ENCODE measurements at places on chromosomes 12 and 14. TPM values are rescaled to one million over a fixed set of nuclear protein-coding genes. Genes with fewer than 3 reads are reported as not detected.

Gene KLRC2
- polyA plus RNA-seq: 13.3 TPM

- H3K4me3 ChIP-seq: no peak overlapping the region
- H3K27ac ChIP-seq: no peak overlapping the region
- no peak for DNase-seq
- no peaks in the 10 kb centered on the region for H3K36me3 ChIP-seq
- H3K27me3 ChIP-seq: no peaks in the 10 kb centered on the region
Observed at GRCh38 chr14:75979648-75980565, 1.9 kb downstream of the TGFB3 start.

Gene NUP107
- 25.3 TPM for polyA plus RNA-seq

- H3K4me3 ChIP-seq: no peak overlapping the region
- H3K27ac ChIP-seq: no peak overlapping the region
- H3K4me1 ChIP-seq: no peaks in the 10 kb centered on the region
- peaks cover 51% of the 10 kb centered on the region for H3K36me3 ChIP-seq
Observed at GRCh38 chr12:68821357-68822188, 13.6 kb downstream of the MDM2 start.

Gene DCAF11
- 83.9 TPM for polyA plus RNA-seq

DNA sequence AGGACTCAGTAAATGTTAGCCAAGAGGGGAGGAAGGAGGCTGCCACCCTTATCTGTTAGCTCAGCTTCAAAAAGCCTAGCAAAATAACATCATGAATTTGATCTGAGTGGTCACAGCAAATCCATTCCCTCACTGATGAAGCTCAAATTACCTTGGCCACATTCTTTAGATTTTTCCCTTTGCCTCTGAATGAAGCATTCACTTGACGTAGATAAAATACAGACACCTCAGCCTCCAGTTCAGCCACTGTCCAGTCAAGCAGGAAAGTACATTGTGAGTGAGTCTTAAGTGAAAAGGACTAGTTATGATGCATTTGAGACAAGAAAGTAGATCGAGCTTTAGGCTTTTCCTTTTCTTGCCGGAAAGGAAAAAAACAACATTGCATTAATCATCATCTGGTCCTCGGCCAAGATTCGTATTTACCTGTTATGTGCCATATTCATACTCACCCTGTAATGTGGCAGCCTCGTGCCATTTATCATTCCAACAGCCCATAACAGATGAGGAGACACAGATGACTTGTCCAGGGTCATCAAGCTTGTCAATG, 146.5 kb downstream of the ETV6 start:
- peaks cover 15% of the 10 kb centered on the region for H3K4me1 ChIP-seq
- H3K27ac ChIP-seq: no peak overlapping the region
- no peaks in the 10 kb centered on the region for H3K36me3 ChIP-seq
- no peak overlapping the region for H3K4me3 ChIP-seq
- no peak for DNase-seq

- H3K4me3 ChIP-seq: no peak overlapping the region
- no peaks in the 10 kb centered on the region for H3K4me1 ChIP-seq
- no peak overlapping the region for H3K27ac ChIP-seq
- no peaks in the 10 kb centered on the region for H3K27me3 ChIP-seq
Observed at GRCh38 chr12:120735181-120735580, 9.6 kb downstream of the ACADS start.

GRCh38 chr12:90174956-90175355, 466.3 kb upstream of the ATP2B1 start:
- no peaks in the 10 kb centered on the region for H3K4me1 ChIP-seq
- H3K36me3 ChIP-seq: no peaks in the 10 kb centered on the region
- H3K27me3 ChIP-seq: no peaks in the 10 kb centered on the region
- no peak overlapping the region for H3K4me3 ChIP-seq

GRCh38 chr12:131752451-131752850, 41.6 kb downstream of the SFSWAP start:
- H3K4me1 ChIP-seq: no peaks in the 10 kb centered on the region
- no peak for DNase-seq
- no peak overlapping the region for H3K27ac ChIP-seq
- H3K36me3 ChIP-seq: peaks cover 41% of the 10 kb centered on the region
- H3K27me3 ChIP-seq: no peaks in the 10 kb centered on the region

- H3K27ac ChIP-seq: no peak overlapping the region
- no peaks in the 10 kb centered on the region for H3K36me3 ChIP-seq
- no peaks in the 10 kb centered on the region for H3K27me3 ChIP-seq
- peaks cover 7% of the 10 kb centered on the region for H3K4me1 ChIP-seq
Observed at GRCh38 chr14:89378119-89378518, 38.9 kb downstream of the FOXN3 start.

- DNase-seq: no peak
- no peaks in the 10 kb centered on the region for H3K36me3 ChIP-seq
- no peak overlapping the region for H3K27ac ChIP-seq
- no peak overlapping the region for H3K4me3 ChIP-seq
- no peaks in the 10 kb centered on the region for H3K27me3 ChIP-seq
Observed at GRCh38 chr12:27705263-27705662, 5.4 kb upstream of the MRPS35 start.

Gene MYF6
- not detected for polyA plus RNA-seq

GRCh38 chr12:67354966-67355365, 85.8 kb downstream of the CAND1 start:
- DNase-seq: no peak
- H3K4me3 ChIP-seq: no peak overlapping the region
- no peaks in the 10 kb centered on the region for H3K27me3 ChIP-seq
- H3K36me3 ChIP-seq: no peaks in the 10 kb centered on the region

DNA sequence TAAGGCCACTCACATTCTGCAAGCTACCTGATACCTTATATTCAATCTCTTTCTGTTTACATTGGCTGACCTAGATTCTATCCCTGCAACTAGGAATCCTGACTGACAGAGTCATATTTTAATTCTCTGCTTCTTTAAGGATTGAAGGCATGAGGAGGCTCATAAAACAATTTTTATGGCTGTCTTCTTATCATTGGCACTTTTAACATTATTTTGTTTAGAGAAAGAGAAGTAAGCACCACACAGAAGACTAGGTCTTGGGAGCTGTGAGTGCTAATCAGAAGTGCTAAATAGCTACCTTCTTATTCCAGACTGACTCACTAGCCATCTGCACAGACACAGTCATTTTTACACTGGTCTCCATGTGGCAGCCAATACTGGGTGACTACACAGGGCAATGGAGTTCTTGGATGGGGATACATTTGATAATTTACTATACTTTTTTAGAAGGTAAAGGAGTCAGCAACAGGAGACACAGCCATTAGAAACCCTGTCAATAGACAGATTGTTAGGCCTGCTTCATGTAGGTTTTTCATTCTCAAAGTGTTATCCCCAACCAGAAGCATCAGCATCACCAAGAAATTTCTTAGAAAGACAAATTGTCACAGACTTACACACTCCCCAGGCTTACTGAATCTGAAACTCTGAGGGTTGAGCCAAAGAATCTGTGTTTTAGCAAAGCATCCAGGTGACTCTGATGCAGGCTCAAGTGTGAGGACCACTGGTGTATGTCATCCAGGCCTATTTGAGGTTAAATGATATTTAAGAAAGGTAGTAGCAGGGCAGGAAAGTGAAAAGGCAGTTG, 214.1 kb downstream of the DUSP6 start:
- H3K27me3 ChIP-seq: no peaks in the 10 kb centered on the region
- no peaks in the 10 kb centered on the region for H3K4me1 ChIP-seq
- DNase-seq: no peak
- H3K4me3 ChIP-seq: no peak overlapping the region

DNA sequence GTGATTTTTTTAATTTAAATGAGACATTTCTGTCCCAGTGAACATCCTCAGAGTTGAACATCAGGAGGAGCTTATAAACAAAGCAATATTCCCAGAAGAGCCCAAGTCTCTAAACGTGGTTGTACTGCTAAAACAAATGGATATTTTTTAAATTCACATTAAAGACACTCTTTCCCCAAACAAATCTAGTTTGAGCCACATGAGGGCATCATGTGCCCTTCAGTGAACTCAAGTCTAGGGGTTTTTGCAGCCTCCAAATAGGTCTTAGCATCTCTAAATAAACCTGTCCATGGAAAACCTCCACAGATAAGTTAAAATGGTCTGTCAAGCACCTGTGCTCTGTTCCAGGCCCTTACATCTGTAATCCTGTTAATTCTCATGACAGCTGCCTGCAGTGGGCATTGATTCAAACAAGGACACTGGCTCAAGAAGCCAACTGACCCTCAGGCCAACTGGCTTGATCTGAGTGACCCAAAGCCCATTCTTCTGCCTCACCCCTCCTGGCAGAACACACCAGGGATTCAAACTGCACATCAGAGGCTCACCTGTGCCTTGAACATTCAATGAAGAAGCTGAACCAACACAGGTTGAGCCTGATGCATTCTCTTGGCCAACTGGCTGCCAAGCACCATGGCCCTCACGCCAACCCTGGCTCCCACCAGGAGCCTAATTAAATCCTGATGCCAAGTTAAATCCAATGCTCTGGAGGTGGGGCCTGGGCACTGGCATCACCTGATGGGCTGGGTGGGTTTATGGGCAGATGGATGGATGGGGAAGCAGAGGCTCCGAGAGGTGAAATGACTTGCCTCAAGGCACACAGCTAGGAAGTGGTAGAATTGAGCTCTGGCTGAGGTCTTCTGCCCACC, 8.6 kb downstream of the ISCU start:
- H3K4me3 ChIP-seq: no peak overlapping the region
- peaks cover 27% of the 10 kb centered on the region for H3K36me3 ChIP-seq
- DNase-seq: no peak
- H3K27me3 ChIP-seq: no peaks in the 10 kb centered on the region
- H3K4me1 ChIP-seq: peaks cover 56% of the 10 kb centered on the region

DNA sequence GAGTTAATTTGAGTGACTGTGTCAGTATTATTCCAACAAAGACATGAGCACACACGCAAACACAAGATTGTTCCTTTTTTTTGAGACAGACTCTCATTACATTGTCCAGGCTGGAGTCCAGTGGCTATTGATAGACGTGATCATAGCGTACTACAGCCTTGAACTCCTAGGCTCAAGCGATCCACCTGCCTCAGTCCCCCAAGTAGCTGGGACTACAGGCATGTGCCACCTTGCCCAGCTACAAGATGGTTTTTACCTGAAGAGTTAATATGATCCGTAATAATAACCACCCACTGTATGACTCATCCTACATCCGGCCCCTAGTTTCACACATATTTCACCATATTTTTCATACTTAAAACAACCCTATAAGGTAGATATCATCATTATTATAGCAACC, 26.8 kb downstream of the BCAT1 start:
- H3K4me1 ChIP-seq: no peaks in the 10 kb centered on the region
- no peaks in the 10 kb centered on the region for H3K27me3 ChIP-seq
- H3K36me3 ChIP-seq: no peaks in the 10 kb centered on the region
- no peak overlapping the region for H3K27ac ChIP-seq

- DNase-seq: no peak
- H3K27ac ChIP-seq: no peak overlapping the region
- no peaks in the 10 kb centered on the region for H3K27me3 ChIP-seq
Observed at GRCh38 chr12:129901254-129901653, 2.6 kb downstream of the TMEM132D start.

GRCh38 chr12:95574799-95575452, 23.6 kb upstream of the USP44 start:
- no peak for DNase-seq
- no peak overlapping the region for H3K27ac ChIP-seq
- H3K27me3 ChIP-seq: no peaks in the 10 kb centered on the region
- no peaks in the 10 kb centered on the region for H3K4me1 ChIP-seq

Measured in CD8-positive, alpha-beta memory T cell (primary cell).